ENCODE measurements at places on chromosomes 6 and 20.

DNA sequence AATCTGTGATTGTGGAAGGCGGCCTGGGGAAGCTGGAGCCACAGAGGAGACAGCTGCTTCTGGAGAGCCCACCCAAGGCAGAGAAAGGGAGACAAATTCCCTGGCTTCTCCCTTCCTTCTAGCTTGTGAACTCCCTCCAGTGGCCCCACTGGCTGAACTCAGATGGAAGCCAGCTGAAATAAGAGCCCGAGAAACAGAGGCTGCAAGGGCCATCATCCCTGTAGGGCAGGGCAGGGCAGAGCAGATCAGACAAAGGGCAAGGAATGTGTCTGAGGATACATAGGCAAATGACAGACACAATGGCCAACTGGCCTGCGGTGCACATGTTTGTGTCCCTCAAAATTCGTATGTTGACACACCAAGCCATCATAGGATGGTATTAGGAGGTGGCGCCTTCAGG is 25.3 kb downstream of the MDFI start:
- no peak for DNase-seq

GRCh38 chr6:8238773-8239683 is 136.7 kb upstream of the EEF1E1 start:
- DNase-seq = no peak

DNA sequence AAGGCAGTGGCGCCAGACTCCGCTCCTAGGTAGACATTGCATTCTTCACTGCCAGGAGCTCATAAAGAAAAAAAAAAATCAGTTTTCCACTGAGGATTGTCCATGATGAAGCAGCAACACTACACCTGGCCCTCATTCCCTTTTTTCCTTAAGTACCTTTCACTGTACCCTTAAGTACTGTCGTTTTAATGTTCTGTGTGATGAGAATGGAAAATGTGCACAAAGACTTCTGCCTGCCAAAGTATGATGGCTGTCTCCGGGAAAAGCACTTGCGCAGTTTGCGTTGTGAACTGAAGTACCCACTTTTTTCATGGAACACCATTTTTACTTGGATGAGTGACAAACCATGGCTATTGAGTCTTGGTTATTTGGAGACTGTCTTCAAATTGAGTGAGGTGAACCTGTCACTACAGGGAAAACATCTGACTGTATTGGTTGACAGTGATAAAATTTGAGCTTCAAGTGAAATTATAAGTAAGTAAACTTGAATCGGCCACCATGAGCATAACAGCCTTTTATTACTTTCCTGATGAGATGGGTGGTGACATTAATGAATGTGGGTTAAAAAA is 104.8 kb downstream of the NCOA3 start:
- DNase-seq = no peak

GRCh38 chr6:140480852-140481251 is 1106.4 kb upstream of the CITED2 start:
- peak; percentile 91 for DNase-seq

GRCh38 chr20:56359212-56360132 is 698 bp downstream of the FAM210B start:
- DNase-seq = peak; percentile 69

DNA sequence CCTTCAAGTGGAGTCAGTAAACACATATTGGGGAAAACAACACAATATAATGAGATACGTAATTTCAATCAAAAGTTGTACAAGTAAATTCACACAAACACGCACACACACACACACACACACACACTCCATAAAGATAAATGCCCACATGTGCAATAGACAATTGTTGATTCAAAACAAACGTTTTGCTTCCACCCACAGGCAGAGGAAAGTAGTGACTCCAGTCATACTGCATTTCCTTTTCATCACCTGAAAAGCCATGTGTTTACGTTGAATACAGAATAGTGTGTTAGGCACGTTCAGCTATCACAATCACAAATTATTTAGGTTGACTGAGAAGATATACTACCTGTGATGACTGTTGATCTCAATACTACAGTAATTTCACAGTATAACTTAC is 443.8 kb upstream of the MANEA start:
- DNase-seq = no peak

- peak; percentile 84 for DNase-seq
Observed at GRCh38 chr20:5072756-5073659, 46.8 kb downstream of the PCNA start.

DNA sequence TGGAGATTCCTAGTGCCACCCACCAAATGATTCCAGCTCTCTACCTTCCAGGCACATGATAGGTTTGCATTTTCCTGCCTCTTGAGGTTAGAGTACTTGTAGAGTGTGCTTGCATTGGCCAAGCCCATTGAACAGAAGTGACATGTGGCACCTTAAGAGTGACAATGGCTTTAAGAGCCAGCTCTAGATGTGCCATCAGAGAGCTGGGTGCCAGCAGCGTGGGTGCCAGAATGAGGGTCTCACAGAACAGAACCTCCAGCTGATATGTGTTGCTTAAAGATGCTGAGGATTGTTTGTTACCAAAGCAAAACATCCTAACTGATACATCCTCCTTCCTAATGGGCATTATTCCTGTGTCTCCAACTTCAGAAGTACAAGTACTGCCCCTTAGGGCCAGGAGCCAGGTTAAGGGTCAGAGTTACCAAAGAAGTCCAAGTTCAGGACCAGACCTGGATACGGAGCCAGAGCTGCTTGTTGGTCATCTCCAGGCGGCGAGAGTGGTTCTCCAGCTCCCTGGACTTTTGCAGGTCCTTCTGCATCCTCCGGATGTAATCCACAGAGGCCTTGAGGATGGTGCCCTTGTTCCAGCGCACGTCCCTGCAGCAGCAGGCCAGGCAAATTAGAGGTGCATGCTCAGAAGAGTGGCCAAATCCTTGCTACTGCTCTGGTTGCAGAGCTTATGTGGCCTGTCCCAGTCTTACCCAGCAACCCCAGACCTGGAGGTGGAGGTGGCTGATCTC is 47.5 kb downstream of the MDFI start:
- DNase-seq = no peak

GRCh38 chr6:38555606-38556005 is 84.1 kb downstream of the BTBD9 start:
- peak; percentile 5 for DNase-seq

DNA sequence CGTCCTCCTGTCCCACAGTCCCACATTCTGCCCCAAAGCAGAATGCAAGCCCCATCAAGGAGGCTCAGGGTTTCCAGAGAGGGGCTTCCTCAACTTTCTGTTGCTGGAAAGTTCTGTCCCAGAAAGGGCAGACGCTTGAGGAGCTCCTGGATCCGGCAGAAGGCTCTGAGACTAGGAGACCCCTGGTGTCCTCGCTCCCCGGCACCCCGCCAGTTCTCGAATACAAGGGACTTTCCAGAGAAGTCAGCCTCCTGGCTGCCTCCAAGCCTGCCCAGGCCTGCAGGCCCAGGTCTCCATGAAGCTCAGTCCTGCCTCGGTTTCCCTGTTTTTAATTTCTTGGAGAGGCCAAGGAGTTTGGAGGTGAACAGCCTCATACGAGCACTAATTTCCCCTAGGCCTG is 150.4 kb downstream of the CEBPB start:
- DNase-seq = no peak

DNA sequence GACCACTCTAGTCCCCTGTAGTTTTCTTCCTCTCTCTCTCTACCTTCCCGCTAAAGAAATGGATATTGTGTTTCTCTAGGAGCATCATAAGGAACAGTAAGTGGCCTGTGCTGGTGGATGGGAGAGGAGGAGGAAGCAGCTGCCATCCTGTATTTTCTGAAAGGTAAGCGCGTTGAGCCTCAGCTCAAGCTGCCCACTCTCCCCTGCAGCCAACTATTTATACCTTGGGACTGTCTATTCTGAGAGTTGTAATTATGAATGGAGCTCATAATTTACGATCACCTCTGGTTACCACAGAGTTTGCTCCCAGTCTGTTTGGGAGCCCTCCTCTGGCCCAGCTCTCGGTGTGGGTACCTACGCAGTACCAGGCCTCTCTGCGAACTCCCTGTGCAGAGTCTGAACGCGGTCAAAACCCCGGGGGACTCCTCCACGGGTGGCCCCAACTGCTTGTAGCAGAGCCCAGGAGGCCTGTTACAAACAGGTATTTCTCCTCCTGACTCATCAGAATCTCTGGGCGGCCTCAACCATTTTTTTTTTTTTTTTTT is 285.4 kb downstream of the SMOC2 start:
- no peak for DNase-seq

DNA sequence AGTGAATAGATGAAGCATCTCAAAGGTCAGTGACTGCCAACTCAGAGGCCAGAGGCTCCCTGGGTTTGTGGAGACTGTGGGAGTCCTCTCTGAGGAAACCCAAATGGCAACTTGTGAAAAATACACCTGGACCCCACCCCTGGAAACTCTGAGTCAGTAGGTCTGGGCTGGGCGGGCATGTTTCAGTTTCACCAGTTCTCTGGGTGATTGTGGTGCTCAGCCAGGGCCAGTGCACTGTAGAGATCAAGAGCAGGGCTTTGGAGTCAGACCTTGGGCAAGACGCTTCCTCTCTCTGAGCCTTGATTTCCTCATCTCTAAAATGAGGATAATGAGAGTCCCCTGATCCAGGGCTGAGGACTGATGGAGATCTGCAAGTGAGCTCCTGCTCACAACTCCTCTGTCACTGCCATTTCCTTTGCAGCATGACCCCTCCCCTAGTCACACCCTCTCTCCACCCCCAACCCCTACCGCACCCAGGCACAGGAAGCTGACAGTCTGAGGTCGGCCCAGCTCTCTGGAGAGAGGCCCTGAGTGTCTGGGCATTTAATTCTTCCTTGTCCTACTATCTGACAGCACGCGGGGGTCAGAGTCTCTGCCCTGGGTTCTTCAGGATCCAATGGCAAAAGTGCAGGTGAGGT is 5.1 kb downstream of the DEF6 start:
- DNase-seq = no peak

GRCh38 chr6:90294614-90294988 is 2.0 kb downstream of the BACH2 start:
- DNase-seq = no peak

- DNase-seq = peak; percentile 59
Observed at GRCh38 chr20:19583532-19584175, 174.4 kb upstream of the RIN2 start.

- DNase-seq = no peak
Observed at GRCh38 chr20:23200914-23201313, 114.8 kb upstream of the CD93 start.

DNA sequence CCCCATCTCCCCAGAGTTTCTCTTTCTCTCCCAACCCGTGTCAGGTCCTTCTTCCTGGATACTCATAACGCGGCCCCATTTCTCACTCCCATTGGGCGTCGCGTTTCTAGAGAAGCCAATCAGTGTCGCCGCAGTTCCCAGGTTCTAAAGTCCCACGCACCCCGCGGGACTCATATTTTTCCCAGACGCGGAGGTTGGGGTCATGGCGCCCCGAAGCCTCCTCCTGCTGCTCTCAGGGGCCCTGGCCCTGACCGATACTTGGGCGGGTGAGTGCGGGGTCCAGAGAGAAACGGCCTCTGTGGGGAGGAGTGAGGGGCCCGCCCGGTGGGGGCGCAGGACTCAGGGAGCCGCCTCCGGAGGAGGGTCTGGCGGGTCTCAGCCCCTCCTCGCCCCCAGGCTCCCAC is at the start of gene HLA-F:
TSS of gene HLA-F (plus strand) at position 173 of the 404 bp plus-strand sequence. CDS start at position 203, 30 bp downstream.
- peak; percentile 71 for DNase-seq

- DNase-seq = no peak
Observed at GRCh38 chr6:18035330-18035854, 48.0 kb upstream of the KIF13A start.

DNA sequence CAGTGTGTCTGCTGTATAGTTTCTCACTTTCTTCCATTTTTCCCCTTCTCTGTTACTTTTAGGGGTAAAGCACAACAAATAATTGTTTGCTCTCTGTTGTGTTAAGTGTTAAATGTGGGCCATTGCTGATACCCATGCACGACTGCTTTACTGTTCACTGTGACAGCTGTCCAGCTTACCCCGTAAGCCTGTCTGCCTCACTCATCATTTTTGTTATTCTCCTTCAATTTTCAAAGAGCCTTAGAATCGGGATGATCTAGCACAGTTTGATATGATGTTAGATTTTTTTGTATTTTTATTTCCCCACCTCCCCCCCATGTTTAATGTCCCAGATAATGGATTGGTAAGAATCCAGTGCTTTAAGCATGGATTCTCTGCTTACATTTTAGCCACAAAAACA is 41.2 kb upstream of the MLIP start:
- no peak for DNase-seq

- no peak for DNase-seq
Observed at GRCh38 chr20:61719691-61720347, 345.9 kb downstream of the TAF4 start.

GRCh38 chr6:69378326-69378725 is 418.5 kb downstream of the LMBRD1 start:
- no peak for DNase-seq

DNA sequence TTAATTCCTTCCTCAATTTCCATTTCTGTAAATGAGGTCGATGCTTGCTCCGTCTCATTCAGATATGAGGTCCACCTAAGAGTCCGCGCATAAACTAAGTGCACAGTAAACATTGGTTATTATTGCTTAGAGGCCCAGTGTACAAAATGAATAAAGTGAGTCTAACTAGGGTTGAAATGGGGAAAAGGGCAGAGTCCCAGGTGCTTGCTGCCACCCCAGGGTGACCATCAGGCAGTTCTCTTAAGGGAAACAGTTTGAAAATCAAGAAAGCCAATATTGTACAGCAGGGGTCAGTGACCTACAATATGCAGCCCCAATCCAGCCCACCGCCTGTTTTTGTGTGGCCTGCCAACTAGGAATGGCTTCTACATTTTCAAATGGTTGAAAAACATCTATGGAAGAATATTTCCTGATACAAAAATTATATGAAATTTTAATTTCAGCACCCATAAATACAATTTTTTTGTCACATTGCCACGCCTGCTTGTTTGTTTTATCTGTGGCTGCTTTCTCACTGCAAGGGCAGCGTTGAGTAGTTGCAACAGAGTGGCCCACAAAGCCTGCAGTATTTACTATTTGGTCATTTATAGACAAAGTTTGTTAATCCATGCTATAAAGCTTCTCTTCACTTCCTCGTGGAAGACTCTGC is 43.3 kb downstream of the SLC13A3 start:
- DNase-seq = no peak

- no peak for DNase-seq
Observed at GRCh38 chr20:37520419-37520955, 563 bp upstream of the NNAT start.

- no peak for DNase-seq
Observed at GRCh38 chr20:14193885-14194284, 143.5 kb downstream of the FLRT3 start.

DNA sequence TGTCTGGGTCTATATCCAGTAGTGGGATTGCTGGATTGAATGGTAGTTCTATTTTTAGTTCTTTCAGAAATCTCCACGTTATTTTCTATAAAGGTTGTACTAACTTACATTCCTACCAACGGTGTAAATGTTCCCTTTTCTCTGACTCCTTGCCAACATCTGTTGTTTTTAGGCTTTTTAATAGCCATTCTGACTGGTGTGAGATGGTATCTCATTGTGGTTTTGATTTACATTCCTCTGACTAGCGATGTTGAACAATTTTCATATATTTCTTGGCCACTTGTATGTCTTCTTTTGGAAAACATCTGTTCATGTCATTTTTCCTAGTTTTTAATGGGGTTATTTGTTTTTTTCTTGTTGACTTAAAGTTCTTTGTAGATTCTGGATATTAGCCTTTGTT is 99.3 kb downstream of the BMP2 start:
- DNase-seq = peak; percentile 5

- DNase-seq = peak; percentile 7
Observed at GRCh38 chr6:67615796-67616195, 1019.3 kb upstream of the ADGRB3 start.
